ENCODE measurements at places on chromosomes 13 and 19.
A peak's percentile ranks its signal among the peaks of the same experiment; 100 is the strongest.

- DNase-seq: peak; percentile 84
These were observed 55.0 kb downstream of the ZIC5 start for GRCh38 chr13:99916366-99917103.

DNA sequence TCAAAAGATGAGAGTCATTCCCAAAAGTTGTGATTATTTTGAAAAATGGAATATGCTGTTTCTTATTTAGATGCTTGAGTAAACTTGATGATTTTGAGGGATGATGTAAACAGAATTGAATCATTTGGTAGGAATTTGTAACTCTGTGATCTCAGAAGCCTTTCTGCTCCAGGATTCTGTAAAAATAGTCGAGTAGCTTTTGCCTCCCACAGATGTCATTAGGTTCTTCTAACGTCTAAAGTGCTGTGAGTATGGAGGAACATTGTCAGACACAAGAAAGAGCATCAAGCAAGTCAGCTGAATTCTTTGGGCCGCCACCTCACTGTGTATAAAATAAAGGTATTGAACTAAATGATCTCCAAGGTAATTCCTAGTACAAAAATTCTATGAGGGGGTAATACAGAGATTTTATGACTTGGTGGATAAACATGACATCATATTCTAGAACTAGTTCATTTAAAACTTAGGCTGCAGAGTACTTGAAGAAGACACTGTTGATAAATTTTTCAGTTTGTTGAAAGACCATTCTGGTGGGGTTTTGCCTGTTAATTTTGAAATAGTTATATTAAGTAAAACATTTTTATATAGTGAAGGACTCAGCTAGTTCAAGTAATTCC is 1.4 kb upstream of the GPR183 start:
- DNase-seq: no peak

DNA sequence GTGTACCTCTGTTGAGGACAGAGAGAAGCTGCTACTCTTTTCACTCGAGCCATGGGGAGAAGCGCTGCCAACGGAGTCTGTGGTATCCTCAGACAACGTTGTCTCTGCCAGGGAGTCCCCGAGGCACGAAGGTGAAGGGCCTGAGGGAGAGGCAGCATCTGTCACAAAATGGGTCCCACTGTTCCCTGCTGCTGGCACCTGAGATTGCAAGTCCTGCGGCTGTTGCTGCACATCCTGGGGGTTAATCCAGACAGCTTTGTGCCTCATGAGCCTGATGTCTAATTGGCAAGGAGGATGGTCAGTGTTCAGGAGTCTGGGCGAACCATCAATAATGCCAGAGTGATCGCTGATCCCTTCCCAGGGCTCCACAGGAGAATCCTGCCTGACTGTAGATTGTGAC is 15.0 kb downstream of the RUBCNL start:
- no peak for DNase-seq

DNA sequence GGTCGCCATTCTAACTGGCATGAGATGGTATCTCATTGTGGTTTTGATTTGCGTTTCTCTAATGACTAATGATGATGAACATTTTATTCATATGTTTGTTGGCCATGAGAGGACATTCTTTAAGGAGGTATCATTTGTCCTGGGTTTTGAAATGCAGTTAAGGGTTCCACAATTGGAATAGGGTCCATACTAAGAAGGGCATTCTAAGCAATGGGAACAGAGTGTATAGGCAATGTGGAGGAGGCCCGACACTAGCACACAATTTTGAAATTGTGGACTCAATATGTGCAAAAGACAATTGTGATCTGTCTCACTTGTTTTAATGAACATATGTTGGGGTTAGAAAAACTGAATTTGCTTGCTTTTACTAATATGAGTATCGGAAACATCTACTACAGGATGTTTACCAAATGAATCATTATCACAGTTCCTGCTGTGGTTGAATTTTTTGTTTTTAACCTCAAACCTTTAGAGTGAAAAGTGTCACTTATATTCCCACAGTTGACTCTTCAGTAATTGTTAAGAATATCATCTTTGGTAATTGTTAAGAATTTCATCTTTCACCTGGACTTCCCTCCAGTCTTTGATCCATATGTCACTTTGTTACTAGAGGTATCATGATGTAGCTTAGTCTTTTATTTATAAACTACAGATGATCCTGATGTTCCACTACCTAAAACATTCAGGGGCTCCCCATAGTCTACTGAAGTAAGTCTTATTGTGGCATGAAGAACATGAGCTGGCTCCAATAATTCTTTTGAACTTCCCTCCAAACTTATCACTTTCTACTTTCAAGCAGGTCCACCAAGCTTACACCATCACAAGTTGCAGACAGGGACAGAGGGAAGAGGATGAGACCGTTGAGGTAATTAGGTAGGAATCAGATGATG is 109.7 kb upstream of the KLF12 start:
- DNase-seq: no peak

DNA sequence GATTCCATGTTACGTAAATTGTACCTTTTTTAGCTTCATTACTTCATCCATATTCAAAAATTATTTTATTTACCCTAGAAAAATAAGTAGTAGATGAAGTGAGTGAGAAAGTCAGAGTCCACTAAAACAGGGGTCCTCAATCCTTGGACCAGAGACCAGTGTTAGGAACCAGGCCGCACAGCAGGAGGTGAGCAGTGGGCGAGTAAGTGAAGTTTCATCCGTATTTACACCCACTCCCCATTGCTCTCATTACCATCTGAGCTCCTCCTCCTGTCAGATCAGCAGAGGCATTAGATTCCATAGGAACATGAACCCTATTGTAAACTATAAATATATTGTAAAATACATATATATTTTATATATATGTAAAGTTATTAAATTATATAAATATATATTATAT is 119.0 kb downstream of the PAN3 start:
- no peak for DNase-seq

- no peak for DNase-seq
These were observed 18.1 kb upstream of the MIER2 start for GRCh38 chr19:362683-363082.

DNA sequence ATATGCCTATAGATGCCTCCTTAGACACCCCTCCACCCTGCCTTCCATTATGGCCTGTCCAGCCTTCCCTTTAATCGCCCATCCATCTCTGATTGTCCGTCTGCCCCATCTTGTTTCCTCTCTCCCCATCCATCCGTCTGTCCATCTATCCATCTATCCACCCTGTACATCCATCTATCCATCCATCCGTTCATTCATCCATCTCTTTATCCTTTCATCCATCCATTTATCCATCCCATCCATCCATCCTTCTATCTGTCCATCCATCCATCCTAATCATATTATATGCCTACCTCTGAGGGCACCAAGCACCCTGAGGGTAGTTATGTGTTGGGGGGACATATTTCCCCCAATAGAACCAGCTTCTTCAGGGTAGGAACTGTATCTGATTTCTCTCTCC is 23.1 kb downstream of the TRPM4 start:
- DNase-seq: no peak

GRCh38 chr19:17902701-17903100 is 30.1 kb upstream of the CCDC124 start:
- no peak for DNase-seq

- DNase-seq: no peak
These were observed 99.6 kb downstream of the FOXO1 start for GRCh38 chr13:40566811-40567210.

GRCh38 chr19:56301155-56301554 is 13.5 kb downstream of the ZSCAN5A start:
- no peak for DNase-seq

- DNase-seq: no peak
These were observed 76.0 kb downstream of the RASA3 start for GRCh38 chr13:114056205-114057013.

DNA sequence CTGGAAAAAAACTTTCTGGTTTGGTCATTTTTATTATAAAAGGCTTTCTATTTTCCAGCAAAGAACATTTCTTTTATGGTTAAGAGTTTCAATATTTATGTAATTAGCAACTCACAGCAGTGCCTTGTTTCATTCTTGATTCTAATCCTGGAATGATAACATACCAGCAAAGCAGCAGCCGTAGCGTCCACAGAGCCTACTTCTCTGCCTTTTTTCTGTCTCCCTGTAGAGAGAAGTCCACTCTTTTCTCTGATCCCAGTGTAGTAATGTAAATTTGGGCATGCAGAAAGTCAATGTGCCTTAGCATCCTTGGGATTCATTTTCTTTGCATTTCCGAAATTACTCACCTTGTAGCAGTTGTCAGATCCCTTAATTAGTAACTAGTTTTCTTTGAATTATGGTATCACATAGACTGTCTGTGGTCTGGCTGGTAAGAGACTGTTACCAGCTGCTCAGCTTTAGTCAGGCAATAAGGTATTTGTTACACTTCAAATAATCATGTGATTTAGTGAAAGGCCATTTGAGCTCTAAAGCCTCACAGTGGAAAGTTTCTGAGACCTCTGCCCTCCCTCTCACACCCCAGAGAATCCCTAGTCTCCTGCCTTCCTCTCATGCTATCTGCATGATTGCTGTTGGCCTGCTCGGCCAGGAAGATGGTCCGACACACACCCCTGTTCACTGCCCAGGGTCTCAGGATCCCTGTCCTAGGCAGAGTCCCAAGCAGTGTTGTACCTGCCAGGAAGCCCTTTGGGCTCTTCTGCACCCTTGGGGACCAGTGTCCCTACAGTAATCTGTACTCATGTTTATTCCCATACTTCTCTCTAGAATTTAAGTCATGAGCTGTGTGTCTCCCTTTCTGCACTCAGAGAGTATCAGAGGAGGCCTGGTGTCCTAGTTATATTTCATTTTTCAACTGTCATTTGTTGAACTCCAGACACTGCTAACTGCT is 86.3 kb downstream of the LRCH1 start:
- no peak for DNase-seq

DNA sequence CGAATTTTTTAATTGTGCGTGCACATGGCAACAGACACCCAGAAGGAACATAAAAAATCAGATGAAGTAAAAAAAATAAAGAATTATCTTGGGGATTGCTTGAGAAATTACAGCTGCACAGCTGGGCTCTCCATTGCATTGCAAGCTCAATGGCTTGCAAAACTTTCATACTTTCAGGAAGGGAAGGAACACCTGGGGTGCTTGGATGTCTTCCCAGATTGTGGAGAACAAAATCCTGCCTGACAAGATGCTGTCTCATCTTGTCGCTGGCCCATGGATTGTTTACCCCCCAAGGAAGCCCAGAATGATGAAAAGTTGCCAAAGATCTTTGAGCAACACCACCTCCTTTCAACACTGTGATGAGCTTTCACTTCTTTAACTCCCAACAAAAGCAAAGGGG is 11.0 kb upstream of the CASP14 start:
- DNase-seq: no peak

DNA sequence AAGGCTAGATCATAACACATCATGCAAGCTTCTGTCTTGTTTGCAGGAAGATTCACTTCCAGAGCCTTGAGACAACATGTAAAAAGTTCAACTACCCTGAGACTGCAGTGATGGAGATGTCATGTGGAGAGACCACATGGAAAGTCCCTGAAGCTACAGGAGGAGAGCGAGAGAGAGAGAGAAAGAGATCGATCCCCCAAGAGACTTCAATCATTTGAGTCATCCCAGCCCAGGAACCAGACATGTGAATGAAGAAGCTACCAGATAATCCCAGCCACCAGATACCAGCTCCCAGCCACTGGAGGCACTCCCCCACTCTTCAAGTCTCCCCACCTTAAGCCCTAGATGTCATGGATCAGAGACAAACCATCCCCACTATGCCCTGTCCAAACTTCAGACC is 10.7 kb upstream of the EVI5L start:
- DNase-seq: no peak

DNA sequence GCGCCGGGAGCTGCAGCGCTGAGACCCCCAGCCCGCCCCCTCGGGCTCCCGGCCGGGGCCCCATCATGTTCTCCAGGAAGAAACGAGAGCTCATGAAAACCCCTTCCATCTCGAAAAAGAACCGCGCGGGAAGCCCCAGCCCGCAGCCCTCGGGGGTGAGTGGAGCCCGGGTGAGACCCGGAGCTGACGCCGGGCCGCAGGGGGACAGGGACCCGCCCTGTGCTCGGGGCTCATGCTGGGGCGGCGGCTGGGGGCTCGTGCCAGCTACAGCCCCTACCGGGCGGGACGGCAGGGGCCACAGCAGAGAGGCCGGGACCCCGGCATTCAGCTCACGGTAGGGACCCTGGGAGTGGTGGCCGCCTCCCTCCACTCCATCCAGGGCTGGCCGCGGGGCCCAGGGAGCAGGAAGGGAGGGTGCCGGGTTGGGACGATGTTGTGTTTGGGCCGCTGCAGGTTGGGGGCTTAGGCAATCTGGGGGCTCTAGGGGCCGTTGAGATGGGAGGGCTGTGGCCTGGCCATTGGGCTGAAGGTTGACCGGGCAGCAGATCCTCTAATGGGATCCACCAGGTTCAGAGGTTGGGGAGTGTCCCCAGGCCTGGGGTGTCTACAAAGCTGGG is 482 bp downstream of the ARHGAP45 start:
- DNase-seq: no peak

DNA sequence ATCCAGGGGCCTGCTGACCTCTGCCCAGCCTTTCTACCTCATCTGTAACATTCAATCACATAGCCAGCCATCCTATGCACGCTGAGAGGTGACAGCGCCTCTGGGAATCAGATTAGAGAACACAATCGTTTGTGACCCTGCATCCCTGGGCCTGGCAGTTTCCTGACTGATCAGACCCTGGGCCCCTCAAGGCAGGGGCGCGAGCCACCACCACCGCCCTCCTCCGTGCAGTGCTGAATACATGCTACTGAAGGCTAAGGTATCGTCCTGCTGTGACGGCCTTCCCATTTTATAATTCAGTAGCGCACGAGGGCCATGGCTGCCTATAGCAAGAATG is 1.3 kb downstream of the TMTC4 start:
- DNase-seq: peak; percentile 39

GRCh38 chr13:21287331-21287907 is 111.0 kb downstream of the MRPL57 start:
- DNase-seq: peak; percentile 8

- DNase-seq: no peak
These were observed 121.6 kb upstream of the SPRY2 start for GRCh38 chr13:80462567-80462966.

DNA sequence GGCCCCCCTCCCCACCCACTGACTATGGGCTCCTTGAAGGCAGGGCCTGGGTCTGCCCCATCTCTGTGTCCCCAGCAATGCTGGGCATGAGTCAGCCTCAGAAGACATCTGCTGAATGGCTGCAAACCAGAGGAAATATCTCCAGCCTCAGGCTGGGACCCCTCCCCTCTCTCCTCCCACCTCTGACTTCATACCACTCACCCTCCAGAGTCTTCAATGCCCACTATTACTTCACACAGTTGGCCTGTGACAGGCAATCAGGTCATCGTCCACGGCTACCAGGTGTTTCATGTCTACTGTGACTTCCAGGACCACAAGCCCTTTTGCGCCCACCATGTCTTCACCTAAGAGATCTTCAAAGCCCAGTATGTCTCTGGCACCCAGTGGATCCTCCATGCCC is at the start of gene SRRM5:
SRRM5 (plus strand) TSS at position 301 of the 400 bp plus-strand sequence; CDS start at position 335, 34 bp downstream.
- DNase-seq: no peak
